ENCODE measurements at places on chromosomes 3 and 15. TPM values are rescaled to one million over a fixed set of nuclear protein-coding genes. Genes with fewer than 3 reads are reported as not detected.

- no peaks in the 10 kb centered on the region for H3K4me1 ChIP-seq
- no peaks in the 10 kb centered on the region for H3K27me3 ChIP-seq
- H3K27ac ChIP-seq: no peak overlapping the region
Observed at GRCh38 chr3:193190146-193190786, 50.8 kb upstream of the PLAAT1 start.

DNA sequence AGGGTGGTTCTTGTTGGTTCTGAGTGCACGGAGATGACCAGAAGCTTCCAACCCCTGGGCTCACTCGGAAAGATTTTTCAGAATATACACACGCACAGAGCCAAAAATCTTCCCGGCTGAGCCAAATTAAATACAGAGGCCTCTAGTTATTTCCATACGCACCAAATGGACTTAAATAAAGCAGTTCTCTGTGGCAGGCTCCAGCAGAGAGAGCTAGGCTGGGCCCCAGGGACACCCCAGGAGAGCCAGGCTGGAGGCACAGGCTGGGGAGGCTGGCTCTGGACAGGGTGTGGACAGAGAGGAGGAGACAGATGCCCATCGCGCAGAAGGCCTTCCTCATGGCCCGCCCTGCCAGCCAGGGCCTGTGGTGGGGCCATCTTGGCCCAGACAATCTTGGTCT, 115.9 kb downstream of the IQSEC1 start:
- H3K27ac ChIP-seq: no peak overlapping the region
- H3K36me3 ChIP-seq: no peaks in the 10 kb centered on the region
- H3K4me3 ChIP-seq: no peak overlapping the region
- no peak for DNase-seq
- H3K27me3 ChIP-seq: no peaks in the 10 kb centered on the region

GRCh38 chr15:58212909-58213526, 74.8 kb downstream of the AQP9 start:
- H3K27me3 ChIP-seq: no peaks in the 10 kb centered on the region
- H3K4me3 ChIP-seq: no peak overlapping the region
- no peaks in the 10 kb centered on the region for H3K36me3 ChIP-seq
- no peak for DNase-seq
- H3K27ac ChIP-seq: no peak overlapping the region

DNA sequence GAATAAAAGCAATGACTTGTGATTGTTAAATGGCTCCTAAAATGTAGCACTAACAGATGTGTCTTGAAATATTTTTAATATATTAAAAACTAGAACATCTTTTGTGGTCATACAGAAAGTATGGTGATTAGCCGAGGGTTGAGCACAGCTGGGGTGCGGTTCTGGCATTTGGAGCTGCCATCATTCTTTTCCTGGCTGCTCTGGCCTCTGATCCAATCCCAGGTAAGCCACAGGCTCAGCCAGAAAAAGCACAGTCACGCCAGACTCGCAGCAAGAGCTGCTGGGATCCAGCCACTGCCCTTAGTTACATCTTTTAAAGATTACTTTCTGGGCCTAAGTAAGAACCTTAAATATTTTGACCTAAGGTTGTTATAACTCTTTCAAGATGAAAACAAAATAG, 196.8 kb downstream of the PLCL2 start:
- H3K27ac ChIP-seq: no peak overlapping the region
- no peak for DNase-seq
- H3K27me3 ChIP-seq: no peaks in the 10 kb centered on the region
- H3K36me3 ChIP-seq: no peaks in the 10 kb centered on the region

GRCh38 chr15:33124279-33124678, 70.2 kb downstream of the FMN1 start:
- no peaks in the 10 kb centered on the region for H3K27me3 ChIP-seq
- no peaks in the 10 kb centered on the region for H3K36me3 ChIP-seq
- no peak for DNase-seq
- H3K4me3 ChIP-seq: no peak overlapping the region
- H3K27ac ChIP-seq: no peak overlapping the region

- no peaks in the 10 kb centered on the region for H3K36me3 ChIP-seq
- no peaks in the 10 kb centered on the region for H3K27me3 ChIP-seq
- peaks cover 6% of the 10 kb centered on the region for H3K4me1 ChIP-seq
- H3K27ac ChIP-seq: no peak overlapping the region
- H3K4me3 ChIP-seq: no peak overlapping the region
Observed at GRCh38 chr15:51619331-51620035, 3.1 kb downstream of the DMXL2 start.

GRCh38 chr15:34737477-34737876, 17.3 kb downstream of the GJD2 start:
- no peak overlapping the region for H3K27ac ChIP-seq
- no peaks in the 10 kb centered on the region for H3K27me3 ChIP-seq

- DNase-seq: peak; percentile 24
- no peaks in the 10 kb centered on the region for H3K4me1 ChIP-seq
- no peaks in the 10 kb centered on the region for H3K36me3 ChIP-seq
- H3K4me3 ChIP-seq: peak overlapping the region; percentile 17
- H3K27ac ChIP-seq: no peak overlapping the region
Observed at GRCh38 chr3:190811775-190812480, 50.6 kb downstream of the GMNC start.

GRCh38 chr15:89885611-89886010, 8.2 kb downstream of the AP3S2 start:
- H3K36me3 ChIP-seq: peaks cover 14% of the 10 kb centered on the region
- H3K4me1 ChIP-seq: no peaks in the 10 kb centered on the region
- H3K27ac ChIP-seq: no peak overlapping the region
- H3K27me3 ChIP-seq: no peaks in the 10 kb centered on the region
- no peak for DNase-seq

DNA sequence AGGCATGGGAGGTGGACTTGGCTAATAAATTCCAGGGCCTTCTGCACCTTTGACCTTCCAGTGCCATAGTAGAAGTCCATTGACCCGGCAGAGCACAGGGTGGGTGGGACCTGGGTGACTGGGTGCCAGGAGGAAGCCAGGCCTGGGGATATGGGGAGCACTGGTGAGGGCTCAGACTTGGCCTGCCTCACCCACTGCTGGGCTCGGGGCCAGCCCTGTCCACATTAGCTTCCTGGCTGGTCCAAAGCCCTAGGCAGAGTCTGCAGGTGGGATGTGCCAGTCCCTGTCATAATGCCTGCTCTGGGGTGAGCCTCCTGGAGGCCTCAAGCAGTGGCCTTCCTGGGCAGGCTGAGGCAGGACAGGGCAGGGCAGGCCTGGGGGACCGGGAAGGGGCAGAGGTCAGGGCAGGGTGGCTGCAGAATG, 38.1 kb upstream of the CHRNB4 start:
- H3K4me3 ChIP-seq: no peak overlapping the region
- H3K27me3 ChIP-seq: no peaks in the 10 kb centered on the region
- H3K27ac ChIP-seq: no peak overlapping the region
- H3K4me1 ChIP-seq: no peaks in the 10 kb centered on the region
- DNase-seq: no peak

DNA sequence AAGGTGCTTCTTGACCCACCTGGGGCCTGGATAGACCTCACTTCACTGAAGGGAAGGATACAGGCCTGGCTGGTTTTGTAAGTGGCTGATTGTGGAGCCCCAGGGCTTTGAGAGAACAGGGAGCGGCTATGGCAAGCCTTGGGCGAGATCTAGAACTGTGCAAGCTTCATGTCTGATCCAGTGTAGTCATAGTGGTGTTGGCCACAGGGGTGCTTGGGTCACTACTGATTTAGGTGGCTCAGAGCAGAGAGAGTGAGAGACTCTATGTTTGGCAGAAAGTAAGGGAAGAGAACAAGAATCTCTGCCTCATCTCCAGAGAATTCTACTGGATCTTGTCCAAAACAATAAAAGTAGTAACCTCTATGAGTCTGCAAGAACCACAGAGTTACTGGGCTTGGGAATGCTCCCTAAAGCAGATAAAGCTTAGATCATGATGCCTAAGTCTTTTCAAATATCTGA, 394.2 kb upstream of the EPHA3 start:
- H3K27ac ChIP-seq: no peak overlapping the region
- H3K27me3 ChIP-seq: no peaks in the 10 kb centered on the region
- H3K4me1 ChIP-seq: no peaks in the 10 kb centered on the region
- no peak for DNase-seq

DNA sequence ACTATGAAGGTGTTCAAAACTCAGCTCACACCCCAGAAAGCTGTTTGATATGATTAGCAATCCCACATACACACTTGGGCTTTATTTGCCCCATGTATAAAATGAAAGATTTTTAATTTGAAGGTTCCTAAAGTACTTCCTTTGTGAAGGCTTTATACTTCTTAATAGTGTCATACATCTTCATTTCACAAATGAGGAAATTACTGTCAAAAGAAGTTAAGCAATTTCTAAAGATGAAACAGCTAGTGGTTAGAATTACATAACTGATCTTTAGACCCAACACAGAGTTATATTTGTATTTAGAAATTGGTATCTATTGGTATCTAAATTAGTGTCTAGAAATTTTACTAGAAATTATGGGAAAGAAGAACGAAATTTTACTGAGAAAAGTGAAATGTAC, 7.1 kb downstream of the CD200R1 start:
- no peak overlapping the region for H3K4me3 ChIP-seq
- no peaks in the 10 kb centered on the region for H3K36me3 ChIP-seq
- no peak overlapping the region for H3K27ac ChIP-seq
- no peaks in the 10 kb centered on the region for H3K27me3 ChIP-seq
- H3K4me1 ChIP-seq: no peaks in the 10 kb centered on the region
- no peak for DNase-seq

- DNase-seq: no peak
- H3K4me1 ChIP-seq: peaks cover 8% of the 10 kb centered on the region
- no peaks in the 10 kb centered on the region for H3K36me3 ChIP-seq
- no peak overlapping the region for H3K4me3 ChIP-seq
- no peak overlapping the region for H3K27ac ChIP-seq
- no peaks in the 10 kb centered on the region for H3K27me3 ChIP-seq
Observed at GRCh38 chr3:127646501-127647046, 17.6 kb downstream of the PODXL2 start.

DNA sequence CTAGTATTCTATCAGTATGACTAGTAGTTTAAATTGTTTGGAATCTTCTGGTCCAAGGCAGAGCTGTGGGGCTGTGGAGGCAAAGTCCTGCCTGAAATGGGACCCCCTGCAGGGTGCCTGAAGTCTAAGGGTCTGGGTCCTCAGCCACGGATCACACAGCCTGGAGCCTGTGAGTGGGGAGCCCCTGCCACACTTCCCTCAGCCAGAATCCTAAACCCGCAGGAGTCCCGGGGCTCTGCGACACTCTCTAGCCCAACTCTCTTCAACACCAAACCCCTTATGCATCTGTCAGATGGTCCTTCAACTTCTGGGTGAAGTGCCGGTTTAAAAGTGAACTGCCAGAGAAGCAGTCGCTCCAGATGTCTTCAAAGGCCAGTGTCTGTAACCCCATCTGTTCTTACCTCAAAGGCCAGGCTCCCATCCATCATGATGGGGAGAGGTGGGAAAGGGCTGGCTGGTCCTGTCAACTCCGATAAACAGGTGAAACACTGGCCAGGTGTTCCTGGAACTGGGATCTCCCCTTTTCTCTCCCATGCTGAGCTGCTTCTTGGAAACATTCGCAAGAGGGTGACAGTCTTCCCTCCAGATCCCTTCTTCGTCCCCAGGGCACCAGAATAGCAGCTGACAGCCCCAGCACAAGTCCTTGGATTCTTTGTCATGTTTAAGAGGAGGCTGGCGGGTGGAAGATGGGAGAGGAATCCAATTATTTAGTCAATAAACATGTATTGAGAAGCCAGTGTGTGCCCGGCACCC, 45.6 kb downstream of the CPN2 start:
- H3K4me1 ChIP-seq: peaks cover 3% of the 10 kb centered on the region
- H3K27me3 ChIP-seq: no peaks in the 10 kb centered on the region
- H3K4me3 ChIP-seq: no peak overlapping the region
- H3K27ac ChIP-seq: no peak overlapping the region

Gene SERPINI1
- 9.5 TPM for total RNA-seq

Gene GABRR3
- not detected for total RNA-seq

Gene P2RY1
- 2.2 TPM for total RNA-seq

Gene GUCA1C
- not detected for total RNA-seq

Measured in kidney (tissue), 22 donors.